ENCODE measurements at places on chromosomes 3 and 15. TPM values are rescaled to one million over a fixed set of nuclear protein-coding genes. Genes with fewer than 3 reads are reported as not detected.

GRCh38 chr3:192726385-192726784 is 956 bp downstream of the FGF12 start:
- DNase-seq = no peak

- no peak for DNase-seq
These were observed 38.5 kb downstream of the B3GNT5 start for GRCh38 chr3:183291497-183292031.

- no peak for DNase-seq
These were observed 230.9 kb upstream of the CD96 start for GRCh38 chr3:111311126-111311525.

GRCh38 chr15:73727330-73727976 is 25.7 kb downstream of the INSYN1 start:
- DNase-seq = peak; percentile 56

GRCh38 chr3:169496402-169496801 is 167.1 kb downstream of the MECOM start:
- no peak for DNase-seq

DNA sequence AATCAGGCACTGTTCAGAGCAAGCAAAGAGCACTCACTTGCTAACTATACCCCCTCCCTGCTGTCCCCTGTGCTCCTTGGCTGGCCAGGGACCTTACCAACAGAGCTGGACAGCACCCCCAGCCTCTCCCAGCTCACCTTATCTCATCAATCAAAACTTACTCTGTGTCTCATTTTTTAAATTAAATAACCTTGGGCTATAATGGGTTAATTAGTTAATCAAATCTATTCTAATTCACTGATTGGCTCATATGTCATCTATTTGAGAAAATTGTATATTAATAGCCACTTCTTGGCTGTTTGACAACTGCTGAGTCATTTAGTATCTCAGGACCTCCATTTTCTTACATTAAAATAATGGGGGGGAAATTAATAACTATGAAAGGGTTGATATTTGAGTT is 22.9 kb downstream of the IL5RA start:
- DNase-seq = no peak

GRCh38 chr3:41464858-41465257 is 265.6 kb downstream of the CTNNB1 start:
- no peak for DNase-seq

DNA sequence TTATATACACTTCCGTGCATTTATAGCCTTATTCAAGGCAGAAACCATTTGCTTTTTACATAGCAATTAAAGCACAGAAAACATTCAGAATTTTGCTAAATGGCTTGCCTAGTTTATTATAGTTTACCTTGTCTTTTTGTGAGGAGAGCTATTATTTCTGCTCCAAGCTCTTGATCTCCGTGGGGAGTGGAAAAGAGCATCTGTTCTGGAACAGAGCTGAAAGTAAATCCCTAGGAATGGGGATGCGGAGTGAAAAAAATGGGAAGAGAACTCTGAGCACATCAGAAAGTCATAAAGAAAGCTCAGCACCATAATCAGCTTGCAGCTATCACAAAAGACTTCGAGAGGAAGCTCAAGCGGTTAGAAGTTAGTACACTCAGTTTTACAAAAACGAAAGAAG is 1006.7 kb downstream of the ROBO2 start:
- no peak for DNase-seq

Gene GUCA1C
- total RNA-seq = not detected

Gene AGBL1
- not detected for total RNA-seq

Gene UBP1
- 22.4 TPM for total RNA-seq
